Inflammatory macrophage treated with lipopolysaccharide for 4 hours (primary cell): ENCODE measurements at places on chromosomes 12 and 14.
A peak's percentile ranks its signal among the peaks of the same experiment; 100 is the strongest.

DNA sequence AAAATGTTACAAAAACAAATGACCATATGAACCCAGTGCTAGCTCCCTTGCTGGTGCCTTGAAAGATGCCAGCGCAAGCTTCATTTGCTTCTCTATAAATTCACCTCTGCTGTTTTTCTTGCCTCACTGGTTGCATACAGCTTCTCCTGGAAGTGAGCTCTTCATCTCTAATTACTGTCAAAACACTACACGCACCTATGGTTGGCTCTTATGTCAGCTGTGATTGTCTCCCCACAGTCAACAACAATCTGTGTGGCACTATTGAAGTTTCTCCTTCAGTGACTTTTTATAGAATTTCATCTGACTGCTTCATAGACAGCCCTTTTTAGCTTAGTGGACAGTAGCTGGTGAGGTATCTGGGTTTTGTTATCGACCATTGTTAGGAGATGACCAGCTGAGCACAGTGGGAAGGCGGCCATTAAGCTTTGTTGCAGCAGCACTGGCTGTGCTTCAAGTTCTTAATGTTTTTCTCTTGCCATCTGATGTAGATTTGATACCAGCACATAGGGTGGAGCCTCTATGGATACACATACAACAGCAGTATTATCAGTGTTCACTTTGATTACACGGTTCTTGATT is 131.8 kb downstream of the KITLG start:
- no peak for DNase-seq

- DNase-seq = peak; percentile 27
These were observed 505 bp upstream of the HEBP1 start for GRCh38 chr12:13000616-13000924.

GRCh38 chr12:40643976-40644375 is 48.3 kb upstream of the CNTN1 start:
- DNase-seq = no peak

DNA sequence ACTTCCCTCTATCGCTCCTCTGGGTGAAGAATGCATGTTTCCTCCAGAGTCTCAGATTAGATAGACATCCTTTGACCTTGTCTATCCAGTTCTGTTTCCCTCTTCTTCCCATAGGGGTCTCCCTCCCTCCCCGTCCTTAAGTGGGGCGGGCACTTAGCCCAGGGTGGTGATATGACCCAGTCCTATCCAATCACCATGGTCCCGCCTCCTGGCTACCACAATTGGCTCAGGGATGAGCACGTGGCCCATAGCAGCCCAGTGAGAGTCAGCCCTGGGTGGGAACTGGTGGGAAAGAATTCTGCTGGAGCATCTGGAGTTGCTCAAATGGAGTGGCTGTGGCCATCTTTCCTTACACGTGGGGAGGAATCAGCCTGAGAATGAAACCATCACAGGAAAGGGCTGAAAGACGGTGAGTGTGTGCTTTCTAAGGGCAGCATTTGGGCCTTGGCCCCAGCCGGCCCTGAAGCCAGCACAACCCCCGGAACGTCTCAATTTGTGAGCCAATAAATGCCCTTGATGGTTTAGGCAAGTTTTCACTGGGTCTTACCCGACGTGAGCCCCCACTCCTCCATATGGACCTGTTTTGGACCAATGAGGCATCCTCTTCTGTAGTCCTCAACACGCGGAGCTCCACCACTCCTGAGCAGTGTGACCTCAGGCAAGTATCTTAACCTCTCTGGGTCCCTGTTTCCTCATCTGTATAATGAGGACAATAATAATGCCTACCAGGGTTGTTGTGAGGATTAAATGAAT is 14.4 kb upstream of the MLXIP start:
- DNase-seq = peak; percentile 87

GRCh38 chr14:103221781-103222358 is 98.6 kb downstream of the TNFAIP2 start:
- DNase-seq = no peak

- DNase-seq = no peak
These were observed 268.5 kb downstream of the FOXG1 start for GRCh38 chr14:29035134-29035533.

DNA sequence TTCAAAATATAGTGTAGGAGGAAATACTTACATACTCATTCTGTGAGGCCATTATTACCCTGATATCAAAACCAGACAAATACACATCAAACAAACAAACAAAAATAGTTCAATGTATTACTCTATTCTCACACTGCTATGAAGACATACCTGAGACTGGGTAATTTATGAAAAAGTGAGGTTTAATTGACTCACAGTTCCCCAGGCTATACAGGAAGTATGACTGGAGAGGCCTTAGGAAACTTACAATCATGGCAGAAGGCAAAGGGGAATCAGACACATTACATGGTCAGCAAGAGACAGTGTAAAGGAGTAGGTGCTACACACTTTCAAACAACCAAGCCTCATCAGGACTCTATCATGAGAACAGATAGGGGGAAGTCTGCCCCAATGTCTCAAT is 1023.2 kb downstream of the TMTC2 start:
- DNase-seq = no peak

DNA sequence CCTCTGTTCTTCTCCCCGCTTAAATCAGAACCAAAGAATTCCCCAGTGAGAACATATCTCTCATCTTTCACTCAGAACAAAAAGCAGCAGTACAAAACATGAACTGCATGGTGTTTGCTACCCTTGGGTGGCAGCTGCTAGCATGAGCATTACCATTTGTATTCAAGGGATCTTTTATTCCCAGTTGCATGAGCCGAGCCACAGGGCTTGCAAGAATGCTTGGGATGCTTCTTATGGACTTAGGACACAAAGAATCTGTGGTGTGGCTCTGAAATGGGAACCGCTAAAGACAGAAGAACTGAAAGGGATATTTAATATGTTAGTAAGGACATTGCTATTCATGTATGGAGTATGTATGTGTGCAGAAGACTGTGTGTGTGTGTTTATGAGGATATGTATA is 190.6 kb downstream of the TMX1 start:
- DNase-seq = no peak

DNA sequence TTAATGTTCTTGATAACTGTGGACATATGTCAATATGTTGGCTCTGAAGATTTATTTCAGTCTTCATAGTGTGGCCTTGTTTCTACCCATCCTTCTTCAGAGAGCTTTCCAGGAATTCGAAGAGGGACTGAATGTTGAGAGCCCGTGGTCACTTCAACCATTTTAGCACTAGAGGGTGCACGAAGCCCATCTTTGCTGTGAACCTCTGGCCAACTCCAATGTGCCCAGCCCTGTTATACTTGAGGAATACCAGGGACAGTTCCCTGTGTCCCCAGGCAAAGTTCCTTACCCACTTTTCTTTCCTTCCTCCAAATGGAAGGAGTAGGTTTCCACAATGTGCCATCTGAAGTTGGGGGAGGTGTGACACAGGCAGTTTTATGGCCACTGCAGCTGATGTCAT is 603.5 kb downstream of the RPL10L start:
- DNase-seq = no peak

DNA sequence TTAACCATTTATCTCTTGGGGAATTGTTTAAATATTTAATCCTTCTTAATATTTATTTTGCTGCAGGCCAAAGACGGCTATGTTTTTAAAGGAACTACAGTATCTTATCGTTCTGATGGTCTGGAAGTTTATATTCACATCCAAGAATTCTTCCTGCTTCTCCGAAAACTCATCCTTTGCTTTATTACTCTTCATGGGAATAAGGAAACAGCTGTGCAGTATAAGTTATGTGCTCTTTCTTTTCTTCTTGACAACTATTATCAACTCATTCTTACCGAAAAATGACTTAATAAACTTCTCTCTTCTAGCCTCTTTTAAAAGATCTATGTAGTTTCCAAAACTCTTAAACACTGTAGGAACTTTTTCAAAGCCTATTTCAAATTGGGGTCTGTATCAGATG is 335.6 kb upstream of the NOVA1 start:
- no peak for DNase-seq

DNA sequence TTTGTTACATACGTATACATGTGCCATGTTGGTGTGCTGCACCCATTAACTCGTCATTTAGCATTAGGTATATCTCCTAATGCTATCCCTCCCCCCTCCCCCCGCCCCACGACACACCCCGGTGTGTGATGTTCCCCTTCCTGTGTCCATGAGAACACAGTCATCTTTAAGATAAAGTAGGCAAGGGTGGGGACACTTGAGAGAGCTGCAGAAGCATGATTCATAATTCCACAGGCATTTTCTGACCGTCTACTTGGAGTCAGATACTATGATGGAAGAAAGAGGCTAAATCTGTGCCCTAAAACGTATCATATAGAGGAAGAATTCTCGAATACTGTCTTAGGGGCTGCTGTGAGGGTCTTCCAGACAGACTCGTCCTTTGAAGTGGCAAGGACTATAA is 145.9 kb upstream of the VASH1 start:
- DNase-seq = no peak

GRCh38 chr12:105600911-105601545 is 270.5 kb downstream of the C12orf75 start:
- no peak for DNase-seq
